ENCODE measurements at places on chromosomes 5 and 9.

GRCh38 chr9:20191228-20191840, 402.5 kb upstream of the SLC24A2 start:
- DNase-seq: no peak

DNA sequence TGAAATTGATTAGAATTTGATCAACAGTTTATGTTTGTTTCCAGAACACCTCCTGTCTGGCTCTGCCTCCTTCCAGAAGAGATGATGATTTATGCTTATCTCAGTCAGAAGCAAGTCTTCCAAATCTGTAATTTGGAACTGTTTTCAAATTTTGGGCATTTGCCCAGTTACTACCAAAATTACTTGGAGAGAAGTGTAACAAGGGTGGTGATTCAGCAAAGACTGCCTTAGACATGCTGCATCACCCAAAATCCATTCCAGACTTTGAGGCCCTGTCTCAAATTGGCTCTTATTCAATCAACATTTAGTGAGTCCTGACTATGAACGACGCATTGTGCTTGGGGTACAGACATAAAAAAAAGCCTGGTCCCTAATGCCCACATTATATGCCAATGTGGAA, 89.4 kb downstream of the SH3TC2 start:
- DNase-seq: peak; percentile 73

DNA sequence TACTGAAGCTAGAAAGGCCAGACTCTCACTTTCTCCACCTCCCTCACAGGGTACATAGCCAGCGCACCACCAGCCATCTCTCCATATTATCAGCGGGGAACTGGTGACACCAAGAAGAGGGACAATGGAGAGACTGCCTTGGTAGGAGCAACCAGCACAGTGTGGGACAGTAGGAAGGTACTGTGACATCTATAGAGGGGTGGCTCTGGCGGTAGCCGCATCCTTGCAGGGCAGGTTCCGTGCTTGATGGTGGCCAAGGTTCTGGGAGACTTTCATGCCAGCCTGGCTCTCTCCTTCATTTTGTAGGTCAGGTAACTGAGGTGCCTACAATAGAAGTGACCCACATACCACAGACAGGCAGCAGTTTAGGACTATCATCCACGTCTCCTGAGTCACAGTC, 65.5 kb upstream of the SMIM23 start:
- DNase-seq: no peak

- DNase-seq: peak; percentile 83
Observed at GRCh38 chr5:125093776-125094175, 347.3 kb upstream of the ZNF608 start.

DNA sequence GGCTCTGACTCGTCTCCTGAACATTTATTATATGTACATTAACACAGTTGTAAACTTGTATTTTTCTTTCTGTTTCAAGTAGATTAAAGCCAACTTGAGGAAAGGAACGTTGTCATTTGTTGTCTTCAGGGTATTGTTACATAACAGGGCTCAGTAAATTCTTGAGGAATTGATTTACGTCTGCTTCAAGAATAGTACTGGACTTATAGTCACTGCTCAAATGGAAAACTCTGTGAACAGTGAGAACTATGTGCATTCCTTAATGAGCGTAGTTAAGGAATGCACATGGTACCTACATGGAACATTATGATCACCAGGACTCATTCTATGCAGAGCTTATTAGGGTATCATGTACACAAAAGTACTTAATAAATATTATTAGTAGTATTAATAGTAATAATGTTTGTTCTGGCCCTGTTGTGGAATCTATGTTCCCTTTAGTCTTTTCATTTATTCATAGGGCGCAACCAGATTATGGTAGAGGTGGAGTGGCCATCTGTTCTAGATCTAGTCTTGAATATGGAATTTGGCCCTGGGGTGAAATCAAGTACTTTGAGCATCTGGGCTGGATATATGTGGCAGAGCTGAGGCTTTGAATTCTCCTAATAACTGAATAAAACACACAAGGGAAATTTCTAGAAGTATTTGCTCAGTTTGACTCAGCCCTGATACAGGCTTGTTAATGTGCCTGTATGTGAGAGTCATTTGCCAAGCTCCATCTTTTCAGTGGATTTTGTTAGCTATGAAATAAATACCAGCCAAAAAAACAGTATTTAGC, 108.6 kb upstream of the SH3GL2 start:
- DNase-seq: no peak

- DNase-seq: peak; percentile 46
Observed at GRCh38 chr5:74546796-74547195, 93.7 kb downstream of the ENC1 start.

GRCh38 chr9:91809581-91810285, 140.3 kb downstream of the ROR2 start:
- peak; percentile 72 for DNase-seq

- no peak for DNase-seq
Observed at GRCh38 chr5:133317558-133317957, 265.7 kb downstream of the HSPA4 start.

DNA sequence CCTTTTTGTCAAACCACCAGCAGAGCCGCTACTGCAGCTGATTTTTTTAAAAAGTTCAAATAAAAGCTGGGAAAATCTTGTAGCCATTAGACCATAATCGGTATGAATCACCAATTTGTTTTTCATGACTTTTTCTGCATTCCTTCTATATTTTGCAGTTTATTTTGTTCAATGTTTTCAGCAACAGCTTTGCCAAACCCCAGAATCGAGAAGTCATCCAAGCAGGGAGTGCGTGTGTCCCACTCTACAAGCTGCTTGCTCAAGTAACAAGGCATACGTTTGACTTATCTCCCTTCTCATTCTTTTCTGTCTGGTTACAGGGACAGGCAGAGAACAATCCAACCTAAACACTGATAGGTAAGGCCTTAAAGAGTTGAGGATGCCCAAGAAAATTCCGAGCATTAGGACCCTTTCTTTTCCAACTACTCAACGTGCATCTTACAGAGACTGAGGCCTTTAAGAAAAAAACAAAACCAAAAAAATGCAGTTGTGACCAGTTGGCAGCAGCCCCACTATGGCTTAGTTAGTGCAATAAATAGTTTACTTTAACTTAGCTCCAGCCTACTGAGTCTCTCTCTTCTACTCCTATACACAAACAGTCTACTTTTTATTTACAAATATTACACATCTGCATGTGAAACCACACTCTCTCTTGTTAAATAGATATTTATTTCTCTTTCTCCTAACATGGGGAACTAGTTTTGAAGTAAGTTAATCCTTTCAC, 134.7 kb upstream of the SLIT3 start:
- DNase-seq: peak; percentile 45

DNA sequence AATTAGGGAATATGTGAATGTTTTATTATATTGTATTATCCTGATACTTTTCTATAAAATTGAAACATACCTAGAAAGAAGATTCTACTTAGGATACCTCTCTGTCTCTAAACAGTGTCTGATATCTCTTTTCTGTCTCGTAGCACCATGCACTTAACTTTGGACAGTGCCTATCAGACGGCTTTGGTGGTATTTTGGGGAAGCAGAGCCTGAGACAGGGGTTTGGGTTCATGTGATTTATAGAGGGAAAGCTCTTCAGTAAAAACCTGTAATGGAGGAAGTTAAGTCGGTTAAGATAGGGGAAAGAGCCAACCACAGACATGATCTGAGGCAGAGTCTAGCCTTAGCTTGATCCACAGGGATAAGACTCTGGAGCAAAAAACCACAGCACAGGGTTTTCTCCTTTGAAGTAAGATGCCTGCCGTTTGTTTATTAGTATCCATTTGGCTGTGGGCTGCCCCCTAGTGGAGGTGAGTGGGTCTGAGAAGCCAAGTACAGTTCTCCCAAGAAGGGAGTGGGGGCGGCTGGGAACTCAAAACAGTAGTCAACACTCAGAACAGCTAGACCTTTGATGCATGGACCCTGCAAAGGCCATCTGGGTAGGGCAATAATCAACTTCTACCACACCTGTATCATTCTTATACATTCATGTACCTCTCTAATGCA, 141.2 kb upstream of the ASTN2 start:
- peak; percentile 20 for DNase-seq

DNA sequence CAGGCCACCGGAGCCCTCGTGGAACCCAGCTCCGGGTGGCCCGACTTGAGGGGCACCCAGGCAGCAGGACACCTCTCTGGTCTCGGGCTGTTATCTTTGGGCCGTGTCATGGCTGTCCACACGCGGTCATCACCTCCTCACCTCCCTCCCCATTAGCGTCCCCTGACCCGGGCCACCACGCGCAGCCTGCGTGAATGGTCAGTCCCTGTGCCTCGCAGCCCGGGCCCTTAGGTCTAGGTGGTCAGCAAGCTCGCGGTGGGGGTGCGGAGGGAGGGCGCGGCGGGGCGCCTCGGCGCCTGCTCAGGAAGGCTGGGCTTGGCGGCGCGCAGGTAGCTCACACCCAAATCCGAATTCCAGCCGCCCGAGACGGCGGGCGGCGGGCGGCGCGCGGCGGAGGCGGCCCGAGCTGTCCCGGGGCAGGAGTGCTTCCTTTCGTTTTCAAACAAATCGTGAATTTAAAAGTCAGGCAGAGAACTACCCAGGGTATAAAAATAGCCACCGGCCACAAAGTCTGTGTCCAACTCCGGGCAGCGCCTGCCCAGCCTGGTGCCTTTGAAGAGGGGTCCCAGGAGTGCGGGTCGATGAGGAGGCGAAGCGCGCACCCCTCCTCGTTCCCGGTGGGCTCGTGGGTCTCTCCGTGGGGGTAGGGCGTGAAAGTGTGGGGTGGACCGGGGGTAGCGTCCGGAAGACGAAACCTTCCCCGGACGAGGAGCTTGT, 1.0 kb upstream of the RXRA start:
- peak; percentile 38 for DNase-seq

- no peak for DNase-seq
Observed at GRCh38 chr5:124454081-124454480, 292.4 kb downstream of the ZNF608 start.

DNA sequence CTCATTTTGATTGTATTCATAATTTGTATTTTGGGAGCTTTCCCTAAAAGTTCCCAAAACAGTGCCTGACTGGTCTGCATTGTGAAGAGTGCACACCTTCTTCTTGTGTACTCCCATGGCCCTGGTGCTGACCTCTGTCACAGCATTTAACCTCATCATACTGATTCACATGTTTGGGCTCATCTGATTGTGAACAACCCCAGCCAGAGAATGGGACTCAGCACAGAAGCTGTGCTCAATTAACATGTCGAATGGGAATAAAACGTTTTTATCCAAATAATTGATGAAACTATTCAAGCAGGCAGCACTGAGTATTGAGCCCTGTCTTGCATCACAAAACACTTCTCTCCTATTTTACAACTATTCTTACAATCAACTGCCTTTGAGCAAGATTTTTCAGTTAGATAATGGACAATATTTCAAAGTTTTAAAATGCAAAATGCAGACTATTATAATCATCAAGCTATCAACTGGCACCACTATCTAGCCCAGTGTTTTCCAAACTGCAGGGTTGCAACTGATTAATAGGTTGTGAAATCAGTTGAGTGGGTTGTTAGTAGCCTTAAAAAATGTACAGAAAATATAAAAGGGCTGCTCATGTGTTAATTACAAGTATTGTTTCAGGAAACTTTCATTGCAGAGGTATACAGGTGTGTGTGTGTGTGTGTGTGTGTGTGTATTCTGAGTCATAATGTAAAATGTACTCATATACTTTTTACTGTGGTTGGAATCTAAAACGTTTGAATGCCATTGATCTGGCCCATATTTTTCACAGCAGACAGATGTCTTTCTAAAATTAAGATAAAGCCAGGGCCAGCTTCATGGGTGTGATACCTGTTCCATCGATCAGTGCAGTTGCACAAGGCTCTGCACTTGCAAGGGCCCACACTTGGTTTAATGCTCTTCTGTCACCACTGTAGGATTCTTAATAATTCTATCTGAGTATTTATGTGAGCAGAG, 190.5 kb downstream of the PIK3R1 start:
- DNase-seq: no peak

DNA sequence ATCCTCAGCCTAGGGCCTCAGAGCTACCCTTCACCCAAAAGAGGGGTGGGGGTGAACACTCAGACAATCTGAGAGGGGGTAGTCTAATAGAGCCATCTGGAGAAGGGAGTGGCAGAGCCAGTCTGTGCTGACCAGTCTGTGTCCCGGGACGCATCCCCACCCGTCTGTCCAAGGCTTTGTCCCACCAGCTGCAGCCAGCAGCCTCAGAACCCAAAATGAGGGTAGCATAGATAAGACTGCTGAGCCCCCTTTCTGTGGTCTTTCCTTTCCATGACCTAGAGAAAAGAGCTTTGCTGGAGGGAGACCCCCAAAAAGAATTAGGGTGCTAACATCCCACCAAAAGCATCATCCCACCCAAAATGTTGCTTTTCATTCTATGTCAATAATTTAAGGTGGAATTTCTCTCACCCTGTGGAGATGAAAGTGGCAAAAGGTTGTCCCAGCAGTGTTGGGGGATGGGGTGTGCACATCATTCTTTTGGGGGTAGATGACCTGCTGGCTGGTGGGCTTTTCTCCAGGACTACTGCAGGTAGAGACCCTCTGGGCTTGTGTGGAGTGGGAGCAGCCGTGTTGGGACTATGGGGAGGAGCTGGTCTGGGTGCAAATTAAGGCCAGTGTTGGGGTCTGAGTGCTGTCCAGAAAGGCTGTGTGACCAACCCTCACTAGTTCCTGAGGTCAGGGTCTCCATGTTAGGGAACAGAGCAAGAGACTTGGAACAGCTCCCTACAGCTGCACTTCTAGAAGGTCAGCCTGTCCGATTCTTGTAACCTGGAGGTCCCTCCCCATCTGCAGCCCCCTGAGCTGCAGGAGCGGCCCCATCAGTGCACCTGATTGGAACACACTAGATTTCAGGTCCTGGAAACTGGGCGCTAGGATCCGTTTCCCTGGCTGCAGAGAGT, 19.9 kb downstream of the URM1 start:
- DNase-seq: no peak

GRCh38 chr5:133323494-133324457, 272.0 kb downstream of the HSPA4 start:
- DNase-seq: no peak

DNA sequence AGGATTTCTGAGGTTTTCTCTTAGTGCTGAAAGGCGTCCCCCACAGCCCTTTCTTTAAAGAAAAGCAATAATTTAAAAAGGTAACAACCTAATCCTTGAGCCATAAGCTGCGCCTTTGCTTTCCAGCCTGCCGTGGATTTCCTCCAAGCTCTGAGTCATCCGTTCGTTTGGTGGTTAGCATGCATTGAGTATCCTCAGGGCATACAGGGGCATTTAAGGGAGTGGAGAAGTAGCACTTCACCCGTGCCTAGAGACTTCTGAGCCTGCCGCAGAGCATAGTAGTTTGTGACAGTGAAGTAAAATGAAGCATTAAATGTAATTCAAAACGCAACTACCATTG, 892 bp upstream of the TNC start:
- DNase-seq: peak; percentile 92

All from fibroblast of mammary gland (primary cell).